ENCODE measurements at places on chromosomes 3 and 15.
A peak's percentile ranks its signal among the peaks of the same experiment; 100 is the strongest.

DNA sequence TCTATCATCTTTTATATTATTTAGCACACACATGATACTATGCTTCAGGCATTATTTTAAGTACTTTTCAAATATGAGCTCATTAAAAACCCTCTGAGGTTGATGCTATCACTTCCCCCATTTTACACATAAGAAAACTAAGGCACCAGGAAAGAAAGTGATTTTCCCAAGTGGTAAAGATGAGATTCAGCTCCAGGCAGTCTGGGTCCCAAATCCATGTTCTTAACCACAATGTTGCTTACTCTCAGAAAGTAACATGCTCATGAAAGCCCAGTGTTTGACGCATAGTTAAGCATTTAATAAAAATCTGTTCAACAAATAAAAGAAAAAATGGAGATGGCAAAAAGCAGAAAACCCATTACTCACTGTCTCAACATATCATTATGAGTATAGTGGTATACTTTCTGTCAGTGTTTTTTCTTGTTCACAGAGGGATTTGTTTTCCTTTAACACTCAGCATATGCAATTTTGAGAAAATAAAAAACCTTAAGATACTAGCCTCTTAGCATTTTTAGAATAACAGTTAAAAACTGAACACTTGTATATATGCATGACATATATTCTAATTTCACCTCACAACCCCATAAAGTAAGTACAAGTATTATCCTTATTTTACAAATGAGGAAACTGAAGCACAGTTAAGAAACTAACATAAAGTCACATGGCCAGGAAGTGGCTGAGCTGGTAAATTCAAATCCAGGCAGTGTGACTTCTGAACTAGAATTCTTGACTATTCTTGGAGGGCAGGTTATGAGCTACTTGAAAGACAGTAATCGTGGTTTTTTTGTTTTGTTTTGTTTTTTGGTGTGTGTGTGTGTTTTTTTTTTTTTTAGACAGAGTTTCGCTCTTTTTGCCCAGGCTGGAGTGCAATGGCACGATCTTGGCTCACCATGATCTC, 10.4 kb downstream of the PEAK1 start:
- DNase-seq = no peak

GRCh38 chr15:38042707-38043445, 108.4 kb downstream of the TMCO5A start:
- no peak for DNase-seq

DNA sequence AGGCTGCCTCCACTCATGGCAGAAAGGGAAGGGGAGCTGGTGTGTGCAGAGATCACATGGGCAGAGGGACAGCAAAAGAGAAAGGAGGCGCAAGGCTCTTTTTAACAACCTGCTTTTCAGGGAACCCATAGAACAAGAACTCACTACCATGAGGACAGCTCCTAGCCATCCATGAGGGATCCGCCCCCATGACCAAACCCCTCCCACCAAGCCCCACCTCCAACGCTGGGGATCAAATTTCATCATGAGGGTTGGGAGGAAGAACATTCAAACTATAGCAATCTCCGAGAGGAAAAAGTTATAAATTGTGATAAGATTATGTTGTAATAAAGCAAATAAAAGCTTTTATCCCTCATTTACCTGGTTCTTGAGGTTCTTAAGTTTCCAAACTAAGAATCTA, 84.7 kb upstream of the LMCD1 start:
- DNase-seq = no peak

DNA sequence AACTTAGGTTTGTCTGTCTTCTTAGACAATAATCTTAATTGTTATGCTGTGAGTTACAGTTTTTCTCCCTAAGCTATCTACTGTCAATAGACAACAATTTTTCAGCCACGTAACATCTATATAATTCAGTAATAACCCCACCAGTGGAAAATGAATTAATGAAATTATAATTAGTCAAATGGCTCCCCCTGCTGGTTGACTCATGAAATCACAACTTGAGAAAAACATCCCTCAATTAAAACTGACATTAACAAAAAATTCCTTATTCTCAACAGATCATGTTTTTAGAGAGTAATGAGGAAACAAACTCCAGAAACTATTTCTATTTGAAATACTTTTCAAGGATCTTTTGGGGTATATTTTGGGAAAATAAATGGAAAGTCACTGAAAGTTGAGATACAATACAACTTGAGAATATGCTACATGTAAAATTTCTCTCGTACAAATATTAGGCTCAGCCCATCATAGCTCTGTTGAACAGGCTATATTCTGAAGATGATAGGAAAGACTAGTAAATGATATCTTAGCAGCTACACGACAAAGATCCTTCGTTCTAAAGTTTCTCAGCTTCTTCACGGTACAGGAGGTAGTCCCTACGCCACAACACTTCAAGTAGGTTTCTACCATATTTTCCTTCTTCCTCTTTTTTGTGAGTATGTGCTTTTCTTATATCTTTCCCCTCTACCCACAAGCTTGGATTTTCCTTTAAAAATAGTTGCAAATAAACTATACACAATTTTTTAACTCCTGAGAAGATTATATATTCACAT, 20.7 kb downstream of the PPP1R2 start:
- no peak for DNase-seq

GRCh38 chr3:62678841-62679240, 196.4 kb downstream of the CADPS start:
- no peak for DNase-seq

GRCh38 chr15:37517191-37517895, 417.0 kb upstream of the MEIS2 start:
- DNase-seq = no peak

- no peak for DNase-seq
These were observed 52.6 kb downstream of the FBN1 start for GRCh38 chr15:48592933-48593332.

GRCh38 chr3:35721628-35722027, 82.3 kb downstream of the ARPP21 start:
- no peak for DNase-seq

GRCh38 chr3:150081084-150081483, 110.4 kb upstream of the PFN2 start:
- no peak for DNase-seq

DNA sequence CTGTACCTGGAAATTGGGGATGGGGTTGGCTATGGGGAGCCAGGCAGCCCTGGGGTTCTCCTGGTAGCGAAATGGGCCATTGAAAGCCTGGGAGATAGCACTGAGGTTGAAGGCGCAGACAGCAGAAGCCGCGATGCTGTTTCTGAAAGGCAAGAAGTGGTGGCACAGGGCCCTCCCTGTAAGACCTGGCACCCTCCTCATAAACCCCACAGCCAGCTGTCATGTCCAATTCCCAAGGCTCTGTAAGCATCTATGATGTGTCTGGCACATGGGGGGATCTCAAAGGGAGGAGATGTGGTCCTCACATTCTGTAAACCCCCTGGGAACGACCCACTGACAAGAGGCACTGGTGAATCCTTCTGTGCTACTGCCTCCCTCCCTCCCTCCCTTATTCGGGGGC, 104.0 kb downstream of the SEMA5B start:
- no peak for DNase-seq

GRCh38 chr3:113626503-113627371, 69.7 kb downstream of the USF3 start:
- DNase-seq = peak; percentile 29

- no peak for DNase-seq
These were observed 74.1 kb upstream of the PRR23C start for GRCh38 chr3:139118835-139119234.

DNA sequence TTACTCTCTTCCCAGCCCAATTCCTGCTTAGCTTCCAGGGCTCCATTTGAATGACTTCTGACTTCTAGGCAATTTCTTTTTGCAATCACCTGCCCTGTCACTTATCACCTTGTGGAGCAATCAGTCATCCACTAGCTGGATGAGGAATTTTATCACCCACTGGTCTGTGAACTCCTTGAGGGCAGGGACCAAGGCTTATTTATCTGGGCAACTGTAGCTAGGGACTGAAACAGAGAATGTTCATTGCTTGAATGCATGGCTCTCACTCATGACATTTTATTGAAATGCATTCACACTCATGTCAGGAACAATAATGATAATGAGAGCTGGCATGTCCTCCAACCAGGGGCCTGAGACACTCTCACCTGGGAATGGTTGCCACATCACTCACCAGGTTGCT, 15.5 kb downstream of the TNFAIP8L3 start:
- DNase-seq = no peak
